ENCODE measurements at places on chromosomes 3 and 15.

DNA sequence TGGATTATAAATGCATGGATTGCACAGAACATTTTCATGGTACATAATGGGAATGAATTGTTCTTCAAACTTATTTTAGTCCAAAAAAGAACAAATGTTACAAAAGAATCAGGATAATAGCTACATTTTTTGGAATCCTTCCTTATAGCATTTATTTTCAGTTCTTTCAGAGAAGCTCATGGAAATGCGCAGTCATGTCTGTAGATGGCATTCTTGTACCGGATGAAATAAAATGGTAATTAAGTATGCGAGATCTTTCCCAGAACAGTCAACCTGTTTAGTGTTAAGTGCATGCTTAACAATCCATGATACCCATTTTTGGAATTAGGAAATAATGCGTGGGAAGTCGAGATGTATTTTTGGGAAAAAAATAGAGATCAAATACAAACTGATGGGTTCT lies 38.2 kb upstream of the GOLGA8B start:
- DNase-seq = no peak

DNA sequence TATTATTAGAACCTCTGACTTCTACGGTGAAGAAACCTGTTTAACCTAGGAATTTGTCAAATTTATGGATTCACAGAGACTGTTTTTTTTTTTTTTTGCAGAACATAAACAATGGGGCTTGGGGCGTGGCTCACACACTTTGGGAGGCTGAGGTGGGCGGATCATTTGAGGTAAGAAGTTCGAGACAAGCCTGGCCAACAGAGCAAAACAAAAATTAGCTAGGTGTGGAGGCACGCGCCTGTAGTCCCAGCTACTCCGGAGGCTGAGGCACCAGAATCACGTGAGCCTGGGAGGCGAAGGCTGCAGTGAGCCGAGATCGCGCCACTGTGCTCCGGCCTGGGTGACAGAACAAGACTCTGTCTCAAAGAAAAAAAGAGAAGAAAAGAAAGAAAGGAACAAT lies 3.0 kb downstream of the ZBTB11 start:
- DNase-seq = no peak

- no peak for DNase-seq
Observed at GRCh38 chr15:39235084-39235795, 345.6 kb upstream of the THBS1 start.

- DNase-seq = no peak
Observed at GRCh38 chr3:178915365-178915764, 156.2 kb downstream of the ZMAT3 start.

- no peak for DNase-seq
Observed at GRCh38 chr3:106088304-106088703, 219.5 kb upstream of the CBLB start.

DNA sequence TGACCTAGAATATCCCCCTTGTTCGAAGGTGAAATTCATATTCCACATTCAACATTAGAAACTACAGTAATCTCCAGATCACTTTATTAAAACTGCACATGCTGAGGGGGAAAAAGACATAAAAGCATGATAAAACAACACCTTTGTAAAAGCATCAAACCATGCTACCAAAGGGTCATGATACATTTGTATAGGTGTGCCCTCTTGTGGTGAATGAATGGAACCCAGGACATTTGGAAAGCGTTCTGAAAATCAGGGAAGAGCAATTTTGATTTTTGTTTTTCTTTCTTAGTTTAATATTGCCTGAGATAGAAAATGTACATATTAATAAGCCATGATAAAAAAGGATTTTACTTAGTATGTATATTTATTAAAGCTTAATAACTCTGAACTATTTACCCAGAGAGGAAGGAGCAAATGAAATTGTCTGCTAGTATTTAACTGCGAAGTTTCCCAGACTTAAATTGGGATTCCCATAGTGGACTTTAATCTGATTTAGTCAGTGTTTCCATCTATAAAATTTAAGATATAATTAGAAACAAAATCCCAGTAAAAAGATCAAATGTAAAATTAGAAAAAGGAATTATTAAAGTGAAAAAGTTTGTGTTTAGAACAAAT lies 105.8 kb upstream of the ARL6 start:
- no peak for DNase-seq

- DNase-seq = no peak
Observed at GRCh38 chr3:184508938-184509337, 52.6 kb upstream of the EPHB3 start.

DNA sequence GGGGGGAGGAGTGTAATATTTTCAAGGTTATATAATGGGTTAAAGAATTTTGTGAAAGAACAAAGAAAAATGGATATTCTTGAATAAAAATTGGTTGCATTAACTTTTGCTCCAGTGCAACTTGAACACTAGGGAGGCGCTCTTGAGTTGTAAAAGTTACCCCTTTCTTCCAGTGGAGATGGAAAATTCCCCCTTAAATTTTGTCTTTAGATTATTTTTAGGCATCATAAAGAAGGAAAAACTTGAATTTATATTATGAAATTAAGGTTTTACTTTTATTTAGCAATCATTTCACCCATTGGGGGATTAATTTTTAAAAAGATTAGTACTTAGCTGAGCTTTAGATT lies 550 bp upstream of the CHD2 start:
- DNase-seq = no peak

GRCh38 chr3:145286937-145287336 lies 874.0 kb downstream of the PLOD2 start:
- DNase-seq = no peak

- DNase-seq = no peak
Observed at GRCh38 chr15:36673039-36673438, 93.6 kb downstream of the CDIN1 start.

DNA sequence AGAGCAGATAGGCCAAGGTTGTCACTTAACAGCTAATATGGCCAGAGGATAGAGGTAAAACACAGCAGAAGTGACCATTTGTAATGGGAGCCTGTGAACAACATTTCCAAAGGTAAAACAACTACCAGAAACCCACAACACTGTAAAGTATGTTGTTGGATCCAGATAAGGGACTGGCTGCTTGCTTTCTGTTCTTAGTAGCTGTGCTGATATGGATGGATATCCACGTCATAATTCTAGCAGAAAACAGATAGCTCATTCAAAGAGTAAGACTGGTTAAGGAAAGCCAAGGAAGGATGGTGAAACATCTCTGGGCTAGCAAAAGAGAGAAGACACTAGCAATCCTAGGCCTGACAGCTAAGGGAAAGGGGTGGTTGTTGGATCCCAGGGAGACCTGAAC lies 36.9 kb upstream of the SPRED1 start:
- DNase-seq = no peak

DNA sequence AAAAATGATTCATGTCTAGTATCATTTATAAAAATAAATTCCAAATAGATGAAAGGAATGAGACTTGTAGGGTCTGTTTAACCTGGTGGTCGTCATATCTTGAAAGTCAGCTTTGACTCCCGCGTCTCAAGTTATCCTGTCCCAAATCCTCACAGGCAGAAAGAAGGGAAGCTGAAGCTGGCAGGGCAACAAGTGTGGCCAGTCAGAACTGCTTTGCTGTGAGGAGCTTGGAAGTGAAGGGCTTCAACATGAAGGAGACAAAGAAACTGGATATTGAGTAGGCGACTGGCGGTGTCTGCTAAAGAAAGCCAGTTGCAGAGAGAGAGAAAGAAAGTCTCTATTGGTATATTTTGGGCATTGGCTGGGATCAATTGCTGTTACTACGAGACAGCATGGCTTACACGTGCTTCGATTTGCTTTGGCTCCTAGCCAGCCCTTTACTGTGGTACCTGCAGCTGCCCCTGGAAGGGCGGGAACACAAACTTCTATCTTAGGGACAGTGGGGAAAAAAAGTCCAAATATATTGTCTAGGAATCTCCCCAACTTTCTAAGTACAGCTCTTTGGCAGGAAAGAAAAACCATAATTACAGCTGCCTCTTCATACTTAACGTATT lies 107.2 kb downstream of the CHST2 start:
- no peak for DNase-seq

DNA sequence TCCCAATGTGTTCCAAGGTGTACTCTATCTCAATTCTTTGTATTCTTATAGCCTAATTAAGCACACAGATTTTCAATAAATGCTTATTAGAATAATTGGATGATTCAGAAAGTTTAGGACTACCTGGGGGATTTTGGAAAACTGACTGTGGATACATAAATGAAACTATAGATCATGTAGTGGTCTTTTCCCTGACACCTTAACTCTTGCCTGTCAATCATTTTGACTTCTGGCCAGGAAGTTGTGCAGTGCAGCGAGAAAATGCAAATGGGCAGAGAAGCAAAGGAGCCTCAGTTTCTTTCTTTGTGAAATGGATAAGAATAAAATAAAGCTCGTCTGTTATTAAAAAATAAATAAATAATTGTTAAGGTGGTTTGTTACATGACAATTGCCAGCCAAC lies 47.4 kb upstream of the DCLK3 start:
- DNase-seq = no peak

DNA sequence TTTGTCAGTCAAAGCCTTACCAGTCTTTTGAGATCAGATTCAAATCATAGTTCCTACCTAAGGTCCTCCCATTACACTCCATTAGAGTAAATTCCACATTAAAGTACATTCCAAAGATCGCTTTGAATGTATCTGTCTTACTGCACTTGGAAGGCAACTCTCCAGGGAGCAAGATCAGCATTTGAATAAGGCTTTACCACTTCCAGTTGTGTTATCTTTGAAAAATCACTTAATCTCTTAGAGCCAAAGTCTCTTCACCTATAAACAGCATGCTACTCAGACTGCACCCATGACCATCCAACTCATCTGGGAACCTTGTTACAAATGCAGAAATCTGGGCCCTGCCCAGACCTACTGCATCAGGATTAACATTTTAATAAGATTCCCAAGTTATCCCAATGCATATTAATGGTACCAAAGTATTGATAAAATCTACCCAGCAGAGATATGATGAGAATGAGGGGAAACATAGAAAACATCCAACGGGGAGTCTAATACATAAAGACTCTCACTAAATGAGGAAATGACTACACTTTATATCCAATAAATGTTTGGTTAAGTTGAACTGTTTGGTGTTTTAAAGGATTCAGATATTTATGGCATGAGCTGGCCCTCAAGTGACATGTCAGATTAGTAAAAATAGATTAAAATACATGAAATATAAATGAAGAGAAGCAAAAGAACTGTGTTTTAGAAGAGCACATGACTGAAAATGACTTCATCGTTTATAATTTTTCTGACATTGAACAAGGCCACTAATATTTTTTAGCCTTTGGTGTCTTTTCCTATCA lies 75.9 kb downstream of the TNIK start:
- DNase-seq = no peak

- peak; percentile 47 for DNase-seq
Observed at GRCh38 chr3:183904833-183905780, 20.4 kb upstream of the PARL start.

- no peak for DNase-seq
Observed at GRCh38 chr3:169822091-169822490, 9.4 kb upstream of the LRRC34 start.

DNA sequence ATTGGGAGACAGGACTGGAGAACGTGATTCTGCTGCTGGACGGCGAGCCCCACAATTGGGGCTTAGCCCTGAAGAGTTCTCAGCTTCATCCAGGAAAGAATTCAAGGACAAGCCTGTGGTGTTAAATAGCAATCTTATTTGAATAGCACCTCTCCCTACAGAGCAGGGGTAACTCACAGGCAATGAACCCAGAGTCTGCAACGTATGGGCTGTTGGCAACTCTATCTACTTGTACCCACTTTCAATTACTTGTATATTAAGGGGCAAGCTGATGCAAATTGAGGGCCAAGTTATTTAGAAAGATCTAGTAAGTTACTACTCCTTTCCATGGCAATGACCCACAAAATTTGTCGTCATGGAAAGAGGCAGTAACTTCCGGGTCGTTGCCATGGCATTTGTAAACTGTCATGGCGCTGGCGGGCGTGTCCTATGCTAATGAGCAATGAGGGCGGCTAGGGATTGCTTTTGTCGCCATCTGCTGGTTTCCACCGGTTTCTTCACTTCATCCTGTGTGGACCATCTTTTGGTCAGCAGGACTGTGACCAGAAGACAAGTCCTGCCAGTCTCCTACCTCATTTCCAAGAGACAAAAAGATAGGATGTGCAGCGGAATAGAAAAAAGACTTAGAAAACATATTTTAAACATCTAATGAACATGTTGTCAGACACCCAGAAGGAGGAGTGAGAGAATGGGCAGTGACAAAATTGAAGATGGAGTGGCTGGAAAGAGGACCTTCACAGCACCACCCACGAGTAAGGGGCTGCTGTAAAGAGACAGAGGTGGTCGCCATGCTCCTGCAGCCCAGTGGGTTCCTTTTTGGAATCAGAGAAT lies 45.8 kb upstream of the SH3BP5 start:
- DNase-seq = peak; percentile 98

- DNase-seq = no peak
Observed at GRCh38 chr3:125059488-125060245, 3.9 kb upstream of the HEG1 start.

- no peak for DNase-seq
Observed at GRCh38 chr15:81910355-81911021, 135.3 kb downstream of the MEX3B start.

- no peak for DNase-seq
Observed at GRCh38 chr3:25133588-25133987, 294.5 kb upstream of the RARB start.

DNA sequence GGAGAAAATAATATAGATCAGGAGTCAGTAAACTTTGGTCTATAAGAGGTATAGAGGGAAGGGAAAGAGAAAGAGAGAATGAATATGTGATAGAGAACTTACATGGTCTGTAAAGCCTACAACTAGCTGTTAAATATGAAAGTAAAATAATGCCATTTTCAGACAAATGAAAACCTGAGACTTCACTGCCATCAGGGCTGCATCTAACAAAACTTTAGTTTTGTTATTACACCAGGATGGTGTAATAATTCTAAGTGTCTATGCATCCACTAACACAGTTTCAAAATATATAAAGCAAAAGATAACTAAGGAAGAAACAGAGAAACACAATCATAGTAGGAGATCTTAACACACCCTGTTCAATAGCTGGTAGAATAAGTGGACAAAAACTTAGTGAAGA lies 217.7 kb downstream of the KLF13 start:
- DNase-seq = no peak

- no peak for DNase-seq
Observed at GRCh38 chr15:85649372-85649771, 145.4 kb downstream of the KLHL25 start.

DNA sequence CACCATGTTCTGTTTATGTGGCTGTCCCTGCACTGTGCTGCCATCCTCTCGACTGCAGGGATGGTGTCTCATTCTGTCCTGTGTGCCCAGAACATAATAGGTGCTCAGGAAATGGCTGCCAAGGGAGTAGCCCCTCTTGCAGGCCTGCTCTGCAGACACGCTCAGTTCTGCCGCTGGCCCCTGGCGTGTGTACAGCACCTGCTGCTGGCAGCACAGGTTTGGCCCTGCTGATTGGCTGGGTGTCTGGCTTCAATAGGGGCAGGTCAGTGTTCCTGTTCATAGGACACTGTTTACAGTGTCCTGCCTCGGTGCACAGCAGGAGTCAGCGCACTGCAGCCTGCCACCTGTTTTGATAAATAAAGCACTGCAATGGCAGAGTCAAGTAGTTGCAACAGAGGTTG lies 146.9 kb downstream of the DNAJB8 start:
- DNase-seq = peak; percentile 5

DNA sequence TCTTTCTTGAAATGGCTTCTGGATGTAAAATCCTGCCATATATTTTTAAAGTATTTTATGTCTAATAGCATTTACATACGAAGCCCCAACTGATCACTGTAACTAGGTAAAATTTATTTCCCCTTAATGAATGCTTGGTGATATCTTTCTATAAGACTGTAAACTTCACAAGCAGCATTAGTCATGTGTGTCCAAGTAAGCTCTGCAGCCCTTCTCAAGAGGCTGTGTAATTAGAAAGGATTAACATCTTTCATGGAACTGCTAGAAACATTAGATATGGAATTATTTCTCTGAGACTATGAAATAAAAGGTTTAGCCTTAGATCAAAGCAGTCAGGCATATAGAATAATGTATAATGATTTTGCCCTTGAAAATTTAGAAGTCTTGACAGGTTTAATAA lies 143.3 kb downstream of the EPHA3 start:
- no peak for DNase-seq
